ENCODE measurements at places on chromosomes 1 and 21. TPM values are rescaled to one million over a fixed set of nuclear protein-coding genes. Genes with fewer than 3 reads are reported as not detected.

FGR gene
- total RNA-seq: under 0.01 TPM

CYP4A22 gene
- total RNA-seq: not detected

AADACL4 gene
- not detected for total RNA-seq

AGBL4 gene
- total RNA-seq: not detected

MEF2D gene
- total RNA-seq: 4.2 TPM

NLRP3 gene
- not detected for total RNA-seq

Data from endothelial cell of coronary artery (primary cell).